ENCODE measurements at places on chromosomes 6 and 20.

DNA sequence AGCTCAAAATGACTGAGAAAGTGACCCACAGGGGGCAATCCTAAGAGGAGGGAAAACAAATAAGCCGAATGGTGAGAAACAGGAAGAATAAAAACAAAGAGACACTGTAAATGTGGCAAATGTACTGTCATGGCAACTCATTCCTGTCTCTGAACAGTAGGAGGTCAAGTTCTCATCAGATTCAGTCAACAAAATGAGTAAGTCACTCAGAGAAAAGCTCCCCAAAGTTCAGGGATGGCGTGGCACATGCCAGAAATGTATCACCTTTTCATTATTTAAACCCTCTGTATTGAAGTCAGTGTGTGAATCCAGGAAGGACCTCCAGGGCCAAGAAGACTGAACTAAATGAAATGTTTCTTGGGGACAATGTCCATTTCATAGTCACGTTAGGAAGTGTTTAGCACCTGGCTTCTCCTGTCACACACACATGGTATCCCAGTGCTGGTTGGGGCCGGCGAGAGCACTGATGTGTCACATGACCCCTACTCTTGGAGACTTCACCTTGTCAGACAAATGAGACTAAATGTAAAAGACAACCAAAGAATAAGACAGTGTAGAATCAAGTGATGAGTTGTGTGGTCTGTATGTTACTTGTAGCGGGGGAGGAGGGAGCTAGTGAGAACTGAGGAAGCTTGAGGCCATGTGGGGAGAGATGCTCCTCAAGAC is 20.7 kb downstream of the CNR1 start:
- no peak for DNase-seq

GRCh38 chr20:45487231-45487635 is 17.7 kb downstream of the WFDC2 start:
- no peak for DNase-seq

DNA sequence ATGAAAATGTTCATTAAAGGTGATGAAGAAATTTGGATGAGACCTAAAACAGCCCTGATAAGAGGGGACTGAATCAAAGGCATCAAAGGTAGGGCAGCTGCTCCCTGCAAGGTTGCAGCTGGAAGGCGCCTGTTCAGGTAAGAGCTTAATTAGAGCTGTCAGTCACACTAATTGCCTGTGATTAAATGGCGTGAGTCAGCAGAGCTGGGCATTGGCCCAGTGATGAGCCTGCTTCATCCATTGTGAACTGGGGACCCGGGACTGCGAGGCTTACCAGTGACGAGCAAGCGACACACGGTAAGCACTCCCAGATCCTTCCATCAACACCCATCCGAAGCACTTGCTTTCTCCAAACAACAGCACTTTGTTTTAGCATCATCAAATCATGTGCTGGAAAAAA is 621.5 kb upstream of the CDH4 start:
- no peak for DNase-seq

GRCh38 chr6:133099573-133099972 is 141.6 kb upstream of the EYA4 start:
- no peak for DNase-seq

DNA sequence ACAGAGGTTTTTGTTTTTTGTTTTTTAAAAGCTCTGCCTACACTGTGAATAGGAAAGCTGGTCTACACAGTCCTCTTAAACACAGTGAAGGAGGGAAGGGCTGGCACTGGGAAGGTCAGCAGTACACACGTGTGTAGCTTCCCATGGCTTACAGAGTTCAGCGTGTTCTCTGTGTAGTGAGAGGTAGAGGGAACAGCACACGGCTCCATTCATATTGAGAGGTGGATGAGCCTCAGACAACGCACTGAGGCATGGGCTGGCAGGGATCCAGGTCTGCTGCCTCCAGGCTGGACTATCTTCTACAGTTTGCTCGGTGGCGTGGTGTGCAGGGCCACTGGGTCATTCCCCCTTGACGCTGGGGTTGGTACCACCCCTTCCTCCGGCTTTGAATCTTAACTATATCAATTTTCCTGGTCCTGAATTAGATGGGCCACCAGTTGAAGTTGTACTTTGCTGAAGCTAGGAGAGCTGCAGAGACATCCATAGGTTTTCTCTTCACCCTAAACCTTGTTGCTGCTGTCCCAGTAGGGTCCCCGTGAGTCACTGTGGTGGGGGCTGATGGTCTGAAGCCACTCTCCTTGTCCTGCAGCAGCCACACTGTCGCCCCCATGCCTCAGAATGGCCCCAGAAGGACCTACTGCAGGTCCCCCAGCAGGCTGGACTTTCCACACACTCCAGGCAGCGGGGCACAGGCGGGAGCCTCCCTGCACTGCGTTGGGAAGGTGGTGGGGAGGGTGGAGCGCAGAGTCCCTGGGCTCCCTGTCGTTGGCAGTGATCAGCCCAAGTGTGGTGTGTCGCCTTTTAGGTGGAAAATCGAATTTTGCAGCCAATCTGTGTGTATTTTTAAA is 2.0 kb downstream of the ARFGAP1 start:
- DNase-seq = no peak

DNA sequence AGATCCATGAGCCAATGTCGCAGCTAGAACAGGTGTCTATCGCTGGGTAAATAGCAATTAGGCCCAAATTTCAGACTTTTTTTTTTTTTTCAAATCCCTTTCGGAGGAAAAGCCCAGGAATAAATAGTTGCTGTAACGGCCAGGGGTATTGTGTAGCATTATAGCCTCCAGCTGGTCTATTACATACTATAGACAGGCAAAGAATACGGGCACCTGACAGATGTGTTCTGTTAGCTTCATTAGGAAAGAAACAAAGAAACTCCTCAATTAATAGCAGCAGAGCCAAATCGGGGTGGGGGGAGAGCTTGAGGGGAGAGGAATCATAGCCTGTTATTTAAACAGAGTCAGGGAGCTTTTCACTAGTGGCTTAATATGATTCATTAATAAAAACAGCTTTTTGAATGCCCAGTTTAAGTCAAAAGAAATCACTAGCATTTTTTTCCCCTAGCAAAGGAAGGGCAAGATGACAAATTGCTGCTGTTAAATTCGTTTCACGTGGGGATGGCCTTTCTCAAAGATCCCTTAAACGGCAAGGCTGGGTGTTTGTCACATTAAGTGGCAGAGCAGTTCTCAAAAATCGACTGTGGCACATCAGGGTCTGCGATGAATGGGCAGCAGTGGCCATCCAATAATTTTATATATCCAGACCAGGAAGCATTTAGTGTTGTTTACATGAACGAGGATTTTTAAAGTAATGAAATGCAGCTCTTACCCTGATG is 139.4 kb downstream of the ID4 start:
- DNase-seq = no peak

- DNase-seq = no peak
Measured at GRCh38 chr6:156525541-156525940, 251.6 kb upstream of the ARID1B start.

DNA sequence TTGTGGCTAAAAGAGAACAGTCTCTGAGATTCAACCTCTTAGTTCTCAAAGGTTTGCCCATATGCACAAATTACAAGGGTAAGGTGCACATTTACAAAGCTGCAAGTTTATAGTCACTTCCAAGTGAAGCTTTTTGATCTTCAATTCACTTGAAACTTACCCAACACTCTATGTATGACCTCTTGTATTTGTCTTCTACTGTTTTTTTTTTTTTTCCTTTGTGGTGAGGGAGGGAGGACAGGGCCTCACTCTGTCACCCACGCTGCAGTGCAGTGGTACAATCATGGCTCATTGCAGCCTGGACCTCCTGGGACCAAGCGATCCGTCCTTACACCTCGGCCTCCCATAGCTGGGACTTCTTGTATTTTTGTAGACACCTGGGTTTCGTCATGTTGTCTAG is 4.5 kb upstream of the FOXO3 start:
- no peak for DNase-seq

DNA sequence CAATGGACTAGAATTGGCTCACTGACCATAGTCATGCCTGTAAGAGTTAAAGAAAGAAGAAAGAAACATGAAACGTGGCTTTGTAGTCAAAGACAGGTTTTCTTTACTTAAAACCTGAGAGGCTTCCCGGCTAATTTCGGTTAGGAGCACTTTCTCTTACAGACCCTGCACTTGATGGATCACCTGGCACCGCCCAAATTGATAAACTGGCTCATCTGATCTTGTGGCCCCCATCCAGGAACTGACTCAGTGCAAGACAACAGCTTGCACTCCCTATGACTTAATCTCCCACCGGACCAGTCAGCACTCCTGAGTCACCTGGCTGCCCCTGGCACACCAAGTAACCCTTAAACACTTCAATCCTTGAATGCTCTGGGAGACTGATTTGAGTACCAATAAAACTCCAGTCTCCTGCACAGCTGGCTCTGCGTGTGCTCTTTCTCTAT is 12.3 kb downstream of the TMEM14B start:
- DNase-seq = no peak

DNA sequence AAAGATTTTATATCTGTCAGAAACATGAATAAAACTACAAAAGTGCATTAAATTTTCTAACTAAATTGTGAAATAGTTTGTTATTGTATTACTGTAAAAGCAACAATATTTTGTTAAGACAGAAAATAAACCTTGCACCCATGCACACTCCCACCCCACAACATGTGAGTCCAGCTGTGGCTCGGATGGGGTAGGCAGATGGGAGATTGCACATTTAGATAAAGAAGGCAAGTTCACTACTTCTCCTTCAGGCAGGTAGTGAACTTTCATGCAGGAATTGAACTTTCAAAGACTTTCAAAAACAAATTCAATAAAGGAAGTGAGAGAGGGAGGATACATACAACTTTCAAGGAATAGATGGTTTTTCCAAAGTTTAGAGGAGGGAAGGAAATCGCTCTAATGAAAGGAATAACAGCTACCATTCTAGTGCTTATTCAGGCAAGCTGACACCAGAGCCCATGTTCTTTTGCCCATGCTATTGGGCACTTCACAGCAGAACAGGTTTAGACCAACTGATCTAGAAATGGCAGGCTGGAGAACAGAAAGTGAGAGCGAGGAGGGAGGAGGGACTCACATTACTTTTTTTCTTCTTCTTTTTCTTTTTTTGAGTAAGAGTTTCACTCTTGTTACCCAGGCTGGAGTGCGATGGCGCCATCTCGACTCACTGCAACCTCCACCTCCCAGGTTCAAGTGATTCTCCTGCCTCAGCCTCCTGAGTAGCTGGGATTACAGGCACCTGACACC is 28.5 kb downstream of the SF3B5 start:
- DNase-seq = peak; percentile 3

DNA sequence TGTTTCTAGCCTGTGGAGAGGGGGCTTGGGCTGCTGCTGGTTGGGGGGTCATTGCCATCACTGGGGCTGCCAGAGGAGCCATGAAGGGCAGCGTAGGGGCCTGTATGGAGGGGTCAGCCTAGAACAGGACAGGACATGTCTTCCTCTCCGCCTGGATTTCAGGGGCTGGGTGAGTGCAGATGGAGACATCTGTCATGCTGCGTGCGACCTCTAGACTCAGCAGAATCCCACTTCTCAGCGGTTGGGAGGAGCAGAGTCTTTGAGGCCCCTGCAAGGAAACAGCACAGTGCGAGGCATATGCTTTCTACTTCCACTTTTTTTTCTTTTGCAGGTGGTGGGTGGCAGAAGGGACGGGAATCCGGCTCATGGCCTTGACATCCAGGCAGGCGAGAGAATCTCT is 67.9 kb downstream of the EZR start:
- no peak for DNase-seq

- no peak for DNase-seq
Measured at GRCh38 chr6:144849920-144850319, 564.8 kb downstream of the UTRN start.

DNA sequence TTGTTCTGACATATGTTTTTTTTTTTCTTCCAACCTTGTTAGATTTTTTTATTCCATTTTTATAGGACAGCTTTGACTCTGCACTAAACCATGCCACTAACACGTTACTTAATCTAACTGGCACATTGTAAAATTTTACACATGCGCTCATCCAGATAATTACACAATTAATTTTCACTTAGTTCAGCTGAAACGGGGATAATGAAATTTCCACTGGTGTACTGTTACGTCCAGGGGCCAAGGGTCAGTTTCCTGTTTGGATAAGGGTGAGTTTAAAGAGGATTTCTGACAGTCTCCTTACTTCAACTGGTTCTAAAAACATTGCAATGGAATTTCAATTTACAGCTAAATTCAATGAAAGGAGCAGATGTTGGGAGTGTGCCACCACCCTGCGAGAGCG is 221.8 kb upstream of the CEP162 start:
- DNase-seq = no peak

- peak; percentile 77 for DNase-seq
Measured at GRCh38 chr20:53582574-53583351, 10.9 kb downstream of the ZNF217 start.

DNA sequence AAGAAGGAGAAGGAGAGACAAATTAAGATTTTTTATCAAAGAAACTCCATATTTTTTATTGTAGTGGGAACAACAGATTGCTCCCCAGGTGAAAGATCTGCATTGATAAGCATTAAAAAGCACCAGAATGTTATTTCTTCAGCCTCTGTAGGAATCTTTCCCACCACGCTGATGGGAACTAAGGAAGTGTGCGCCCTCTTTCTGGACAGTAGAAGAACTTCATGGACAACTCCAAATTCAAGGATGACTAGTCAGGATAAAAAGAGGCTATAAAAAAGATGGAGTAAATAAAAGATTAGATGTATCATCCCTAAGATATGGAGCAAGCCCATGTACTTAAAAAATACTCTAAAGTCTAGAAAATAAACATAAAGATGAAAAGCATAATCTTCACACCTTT is 45.8 kb upstream of the PAK5 start:
- no peak for DNase-seq

DNA sequence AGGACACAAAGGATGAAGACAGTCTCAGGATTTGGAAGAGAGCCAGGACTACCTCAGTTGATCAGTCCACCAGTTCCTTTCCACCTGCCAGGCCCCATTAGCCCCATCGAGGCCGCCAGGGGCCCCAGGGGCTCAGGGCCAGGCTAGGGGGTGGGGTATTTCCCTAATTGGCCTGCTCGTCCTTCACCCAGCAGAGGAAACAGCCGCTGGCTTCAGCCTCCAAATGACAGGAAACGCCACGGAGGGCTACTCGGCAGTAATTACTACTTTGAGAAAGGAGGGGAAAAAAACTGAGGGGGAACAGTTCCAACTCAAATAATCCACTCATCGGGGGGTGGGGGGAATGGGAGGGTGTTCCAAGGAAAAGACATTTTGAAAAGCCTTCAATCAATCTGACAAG is 42.7 kb downstream of the MAFB start:
- DNase-seq = no peak

- no peak for DNase-seq
Measured at GRCh38 chr6:111437573-111437972, 45.4 kb downstream of the REV3L start.

DNA sequence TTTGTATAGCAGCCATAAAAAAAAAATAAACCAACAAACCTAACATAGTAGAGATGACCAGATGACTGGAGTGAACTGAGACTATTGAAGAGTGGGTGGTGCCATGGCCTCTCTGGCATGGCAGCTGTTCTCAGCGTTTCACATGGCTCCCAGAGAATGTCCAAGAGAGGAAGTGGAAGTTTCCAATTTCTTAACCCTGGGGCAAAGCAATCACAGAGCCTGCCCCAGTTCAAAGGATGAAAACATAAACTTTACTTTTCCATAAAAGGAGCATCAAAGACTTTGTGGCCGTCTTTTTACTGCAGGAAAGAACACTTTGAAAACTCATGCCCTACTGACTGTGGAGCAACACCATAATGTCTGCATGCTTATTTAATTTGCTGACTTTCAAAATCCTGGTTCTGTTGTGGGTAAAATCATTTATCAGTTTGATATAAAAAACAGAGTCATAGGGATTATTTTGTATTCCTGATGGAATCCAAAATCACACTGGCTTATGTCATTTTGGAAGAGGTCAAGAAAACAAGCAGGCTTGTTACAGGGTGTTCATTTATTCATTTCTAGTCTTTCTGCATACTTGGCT is 165.4 kb downstream of the SLC35B3 start:
- no peak for DNase-seq

GRCh38 chr20:14127514-14128223 is 132.4 kb downstream of the MACROD2 start:
- DNase-seq = no peak
